Sigmoid colon (tissue), 7 donors: ENCODE measurements at places on chromosomes 2 and 18. TPM values are rescaled to one million over a fixed set of nuclear protein-coding genes. Genes with fewer than 3 reads are reported as not detected.

- no peak for DNase-seq
Measured at GRCh38 chr2:144429396-144430112, 90.4 kb downstream of the ZEB2 start.

DNA sequence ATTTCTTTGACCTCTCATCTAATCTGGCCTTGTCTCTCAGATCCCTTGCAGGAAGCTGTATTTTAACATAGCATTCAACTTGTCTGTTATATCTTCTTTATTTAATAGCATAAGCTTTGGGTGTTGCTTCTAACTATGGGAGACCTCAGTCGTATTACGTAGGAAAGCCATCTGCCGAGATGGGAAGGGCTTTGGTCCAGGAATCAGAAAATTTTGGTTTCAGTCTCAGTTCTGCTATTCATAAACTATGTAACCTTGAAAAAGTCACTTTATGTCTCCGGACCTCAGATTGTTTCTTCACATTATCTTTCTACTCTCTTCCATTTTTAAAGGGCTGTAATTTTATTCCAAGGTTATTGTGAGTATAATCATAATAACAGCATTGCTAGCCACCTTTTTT is 297.7 kb downstream of the SATB2 start:
- no peak for DNase-seq

GRCh38 chr2:65278531-65278981 is 50.9 kb downstream of the ACTR2 start:
- DNase-seq, result no peak

GRCh38 chr2:180324182-180324581 is 317.1 kb upstream of the CWC22 start:
- DNase-seq, result no peak

GRCh38 chr2:221104361-221104811 is 467.7 kb downstream of the EPHA4 start:
- DNase-seq, result no peak

- peak; percentile 83 for DNase-seq
Measured at GRCh38 chr2:231613331-231613662, 20.6 kb downstream of the TEX44 start.

DNA sequence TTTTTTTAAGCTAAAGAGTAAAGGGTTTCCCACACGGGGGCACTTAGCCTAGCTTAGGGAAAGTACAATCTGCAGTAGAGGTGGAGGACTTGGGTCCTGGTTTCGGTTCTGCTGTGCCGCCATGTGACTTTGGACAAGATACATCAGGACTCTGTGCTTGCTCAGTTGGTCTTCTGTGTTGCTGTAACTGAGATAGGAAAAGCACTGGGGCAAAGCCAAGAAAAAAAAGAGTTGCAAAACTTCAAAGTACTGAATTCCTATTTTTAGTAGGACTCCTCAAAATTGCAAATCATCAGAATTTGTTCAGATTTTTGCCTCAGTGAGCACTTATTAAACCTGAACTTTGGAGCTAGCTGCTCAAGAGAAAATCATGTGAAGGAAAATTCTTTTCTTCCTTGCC is 96.3 kb upstream of the STON1 start:
- DNase-seq, result no peak

DNA sequence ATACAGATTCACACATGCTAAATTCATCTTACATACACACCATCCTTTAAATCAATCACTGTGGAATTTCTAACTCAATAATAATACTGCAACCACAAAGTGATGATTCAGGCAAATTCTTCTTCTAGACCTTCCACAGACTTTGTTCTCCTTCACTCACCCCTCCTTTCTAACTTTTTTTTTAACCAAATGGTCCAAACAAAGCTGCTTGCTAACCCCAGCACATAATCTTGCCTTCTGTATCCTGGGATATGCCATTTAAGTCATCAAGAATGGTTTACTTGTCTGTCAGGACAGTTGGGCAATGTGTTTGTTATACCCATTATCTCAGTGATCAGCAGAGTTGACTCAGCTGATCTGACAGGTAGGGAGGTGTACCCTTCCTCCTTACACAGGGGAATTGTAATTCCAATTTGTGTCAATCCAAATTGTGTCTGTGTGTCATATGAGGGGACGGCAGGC is 10.0 kb downstream of the SLC40A1 start:
- no peak for DNase-seq

GREB1 gene
- 0.46 TPM for polyA plus RNA-seq

CTNNA2 gene
- not detected for polyA plus RNA-seq

TMEM169 gene
- 0.80 TPM for polyA plus RNA-seq

NOSTRIN gene
- 21.9 TPM for polyA plus RNA-seq

DSG1 gene
- not detected for polyA plus RNA-seq

RAX gene
- not detected for polyA plus RNA-seq
